ENCODE measurements at places on chromosomes 2 and 18.

- DNase-seq = no peak
Measured at GRCh38 chr2:10365412-10365811, 62.7 kb downstream of the HPCAL1 start.

DNA sequence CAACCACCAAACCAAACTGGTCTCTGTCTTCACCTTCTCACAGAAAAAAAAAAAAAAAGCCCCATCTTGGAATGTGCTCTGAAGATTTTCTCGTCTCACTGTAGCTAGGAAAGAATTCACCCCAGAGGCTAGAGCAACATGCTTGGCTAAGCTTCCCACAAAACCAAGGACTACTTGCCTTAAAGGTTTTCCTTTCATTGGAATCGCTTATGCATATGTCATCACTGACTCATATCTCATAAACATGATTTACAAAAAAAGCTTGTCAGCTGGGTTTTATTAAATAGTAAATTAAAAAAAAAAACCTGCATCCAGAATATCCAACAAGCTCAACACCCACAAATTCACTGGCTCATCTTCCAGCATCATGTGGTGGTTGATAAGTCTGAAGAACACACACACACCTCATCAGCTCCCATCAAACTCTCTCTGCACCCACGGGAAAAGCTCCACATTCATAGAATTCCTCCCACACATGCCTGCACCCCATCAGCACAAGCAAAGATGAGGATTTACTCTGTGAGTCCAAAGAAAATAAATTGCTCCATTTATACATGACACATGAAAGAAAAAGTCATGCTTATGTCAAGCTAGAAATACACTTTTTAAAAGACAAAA lies 182.0 kb upstream of the TRIB2 start:
- no peak for DNase-seq

DNA sequence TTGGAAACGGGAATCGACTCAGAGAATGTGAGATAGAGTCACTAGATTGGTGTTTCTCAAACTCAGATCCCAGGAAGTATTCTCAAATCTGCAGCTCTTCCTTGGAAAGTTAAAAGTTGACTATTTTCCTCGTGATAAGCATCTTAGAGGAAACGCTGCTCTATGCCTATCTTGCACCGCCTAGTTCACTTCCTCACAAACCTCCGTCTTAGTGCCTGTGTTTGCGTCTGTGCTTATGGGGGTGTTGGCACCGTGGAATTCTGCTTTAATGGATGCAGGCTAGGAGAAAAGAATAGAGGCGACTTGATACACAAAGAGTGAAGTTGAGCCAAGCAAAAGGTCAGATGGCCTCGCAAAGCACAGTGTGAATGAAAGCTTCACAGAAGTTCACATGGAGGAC lies 255.3 kb upstream of the ID2 start:
- DNase-seq = no peak

DNA sequence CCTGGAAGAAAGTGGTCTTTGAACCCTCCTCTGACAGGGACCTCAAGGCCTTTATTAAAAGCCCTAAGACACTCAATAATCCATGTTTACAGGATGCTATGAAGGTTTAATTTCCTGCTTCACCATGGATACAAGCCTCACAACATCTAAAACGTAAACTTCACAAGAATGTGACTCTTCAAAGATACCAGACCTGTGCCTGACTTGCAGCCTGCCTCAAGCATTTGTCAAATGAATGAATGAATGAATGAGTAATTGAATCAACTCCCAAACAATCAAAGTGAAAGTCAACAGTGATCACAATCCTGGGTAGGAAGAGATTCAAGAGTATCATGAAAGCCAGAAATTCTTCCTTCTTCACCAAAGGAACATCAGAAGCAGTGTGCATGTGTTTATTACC lies 30.4 kb downstream of the KLF7 start:
- DNase-seq = no peak

- no peak for DNase-seq
Measured at GRCh38 chr2:9952286-9952737, 819 bp downstream of the GRHL1 start.

Data from lower lobe of right lung (tissue), 2 donors.